ENCODE measurements at places on chromosomes 2 and 18. TPM values are rescaled to one million over a fixed set of nuclear protein-coding genes. Genes with fewer than 3 reads are reported as not detected.

ZAP70 gene
- 0.74 TPM for total RNA-seq

PPP1R1C gene
- 8.3 TPM for total RNA-seq

CFAP221 gene
- total RNA-seq: 1.6 TPM

- DNase-seq: no peak
- no peaks in the 10 kb centered on the region for H3K4me1 ChIP-seq
- H3K4me3 ChIP-seq: no peak overlapping the region
- H3K36me3 ChIP-seq: no peaks in the 10 kb centered on the region
- H3K27ac ChIP-seq: no peak overlapping the region
- H3K27me3 ChIP-seq: no peaks in the 10 kb centered on the region
Observed at GRCh38 chr2:75174981-75175380, 24.3 kb downstream of the TACR1 start.

GRCh38 chr2:105224444-105224843 lies 17.1 kb upstream of the GPR45 start:
- no peak overlapping the region for H3K27ac ChIP-seq
- H3K36me3 ChIP-seq: no peaks in the 10 kb centered on the region
- DNase-seq: no peak
- H3K4me3 ChIP-seq: no peak overlapping the region
- H3K4me1 ChIP-seq: no peaks in the 10 kb centered on the region

DNA sequence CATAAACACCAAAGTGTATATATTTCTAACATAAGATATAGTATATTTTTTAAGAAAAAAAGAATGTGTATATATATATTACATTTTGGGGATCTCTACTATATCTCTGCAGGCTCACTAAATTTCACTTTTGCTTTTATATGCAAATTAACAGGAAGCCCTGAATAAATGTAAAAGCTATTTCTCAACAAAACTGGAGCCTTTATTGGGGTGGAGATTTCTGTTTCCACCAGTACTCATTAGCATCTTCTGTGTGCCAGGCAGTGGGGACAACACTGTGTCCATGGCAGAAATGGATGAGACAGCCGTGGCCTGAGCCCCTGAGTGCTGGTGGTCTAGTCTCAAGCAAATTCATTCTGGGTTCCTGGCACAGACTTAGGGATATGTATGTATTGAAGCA lies 41.3 kb downstream of the C18orf63 start:
- H3K27ac ChIP-seq: no peak overlapping the region
- H3K27me3 ChIP-seq: no peaks in the 10 kb centered on the region
- no peak overlapping the region for H3K4me3 ChIP-seq
- no peaks in the 10 kb centered on the region for H3K36me3 ChIP-seq
- no peak for DNase-seq
- H3K4me1 ChIP-seq: no peaks in the 10 kb centered on the region

DNA sequence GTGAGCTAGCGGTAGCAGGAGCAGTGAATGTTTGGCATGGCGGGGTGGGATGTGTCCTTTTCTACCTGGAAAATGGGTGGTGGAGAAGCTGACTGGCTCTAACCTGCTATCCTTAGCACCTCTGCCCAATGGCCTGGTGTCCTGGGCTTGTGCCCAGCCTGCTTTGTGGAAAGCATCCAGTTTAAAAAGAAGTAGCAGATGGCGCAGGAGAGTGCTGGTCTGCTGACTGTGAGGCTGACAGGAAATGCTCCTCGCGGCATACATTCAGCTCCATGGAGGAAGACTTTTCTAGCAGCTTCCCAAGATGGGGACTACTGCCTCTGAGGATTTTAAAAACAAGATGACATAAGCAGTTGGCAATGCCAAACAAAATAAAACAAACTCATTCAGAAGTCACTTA lies 56.2 kb upstream of the LYPD6B start:
- H3K36me3 ChIP-seq: no peaks in the 10 kb centered on the region
- no peak overlapping the region for H3K4me3 ChIP-seq
- peaks cover 4% of the 10 kb centered on the region for H3K4me1 ChIP-seq
- DNase-seq: no peak
- H3K27ac ChIP-seq: no peak overlapping the region

GRCh38 chr18:5574843-5575242 lies 31.0 kb upstream of the EPB41L3 start:
- no peaks in the 10 kb centered on the region for H3K36me3 ChIP-seq
- H3K27me3 ChIP-seq: no peaks in the 10 kb centered on the region
- H3K4me1 ChIP-seq: no peaks in the 10 kb centered on the region
- H3K27ac ChIP-seq: no peak overlapping the region
- no peak overlapping the region for H3K4me3 ChIP-seq

GRCh38 chr2:75592030-75592429 lies 31.3 kb upstream of the EVA1A start:
- H3K36me3 ChIP-seq: no peaks in the 10 kb centered on the region
- no peak overlapping the region for H3K4me3 ChIP-seq
- H3K27me3 ChIP-seq: no peaks in the 10 kb centered on the region

DNA sequence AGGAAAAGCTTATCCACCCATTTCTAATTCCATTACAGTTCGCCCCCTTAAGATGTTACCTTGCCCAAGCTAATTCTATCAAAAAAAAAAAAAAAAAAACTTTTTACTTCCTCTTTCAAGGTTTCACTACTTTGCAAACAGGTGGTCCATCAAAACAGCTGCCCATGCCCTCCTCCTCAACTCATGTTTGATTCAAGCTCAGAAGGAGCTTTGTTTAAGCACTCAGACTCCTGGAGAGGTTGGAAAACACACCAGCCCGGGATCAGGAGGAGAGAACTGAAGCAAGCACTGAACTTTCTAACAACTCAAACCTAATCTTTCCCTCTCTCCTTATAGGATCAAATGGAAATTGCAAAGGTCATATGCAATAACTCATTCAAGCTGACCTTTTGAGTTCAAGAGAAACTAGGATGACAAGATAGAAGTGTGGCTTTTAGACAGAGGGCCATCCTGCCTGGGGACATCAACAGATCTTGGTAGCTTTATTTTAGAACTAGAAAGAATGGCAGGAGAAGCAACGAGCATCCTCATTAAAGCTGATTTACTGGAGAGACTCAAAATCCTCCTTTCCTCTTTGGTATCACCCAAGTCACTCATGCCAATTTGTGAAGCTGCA lies 28.3 kb upstream of the FZD7 start:
- H3K36me3 ChIP-seq: no peaks in the 10 kb centered on the region
- no peaks in the 10 kb centered on the region for H3K4me1 ChIP-seq
- H3K27me3 ChIP-seq: no peaks in the 10 kb centered on the region
- no peak overlapping the region for H3K27ac ChIP-seq

- no peaks in the 10 kb centered on the region for H3K4me1 ChIP-seq
- no peaks in the 10 kb centered on the region for H3K36me3 ChIP-seq
- H3K4me3 ChIP-seq: no peak overlapping the region
Observed at GRCh38 chr2:102664471-102664909, 45.1 kb downstream of the SLC9A2 start.

DNA sequence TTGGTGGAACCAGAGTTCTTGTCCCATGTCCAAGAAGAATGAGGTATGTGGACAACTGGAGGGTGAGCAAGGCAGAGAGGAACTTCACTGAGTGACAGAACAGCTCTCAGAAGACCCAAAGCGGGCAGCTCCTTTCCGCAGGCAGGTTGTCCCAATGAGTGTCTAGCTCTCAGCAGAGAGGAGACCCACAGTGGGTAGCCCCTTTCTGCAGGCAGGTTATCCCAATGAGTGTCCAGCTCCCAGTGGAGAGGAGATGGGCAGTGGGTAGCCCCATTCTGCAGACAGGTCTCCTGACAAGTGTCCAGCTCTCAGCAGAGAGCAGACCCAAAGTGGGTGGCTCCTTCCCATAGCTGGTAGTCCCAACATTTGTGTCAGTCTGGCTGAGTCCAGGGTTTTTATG lies 69.6 kb downstream of the SRBD1 start:
- no peaks in the 10 kb centered on the region for H3K36me3 ChIP-seq
- no peak for DNase-seq
- H3K4me1 ChIP-seq: no peaks in the 10 kb centered on the region

DNA sequence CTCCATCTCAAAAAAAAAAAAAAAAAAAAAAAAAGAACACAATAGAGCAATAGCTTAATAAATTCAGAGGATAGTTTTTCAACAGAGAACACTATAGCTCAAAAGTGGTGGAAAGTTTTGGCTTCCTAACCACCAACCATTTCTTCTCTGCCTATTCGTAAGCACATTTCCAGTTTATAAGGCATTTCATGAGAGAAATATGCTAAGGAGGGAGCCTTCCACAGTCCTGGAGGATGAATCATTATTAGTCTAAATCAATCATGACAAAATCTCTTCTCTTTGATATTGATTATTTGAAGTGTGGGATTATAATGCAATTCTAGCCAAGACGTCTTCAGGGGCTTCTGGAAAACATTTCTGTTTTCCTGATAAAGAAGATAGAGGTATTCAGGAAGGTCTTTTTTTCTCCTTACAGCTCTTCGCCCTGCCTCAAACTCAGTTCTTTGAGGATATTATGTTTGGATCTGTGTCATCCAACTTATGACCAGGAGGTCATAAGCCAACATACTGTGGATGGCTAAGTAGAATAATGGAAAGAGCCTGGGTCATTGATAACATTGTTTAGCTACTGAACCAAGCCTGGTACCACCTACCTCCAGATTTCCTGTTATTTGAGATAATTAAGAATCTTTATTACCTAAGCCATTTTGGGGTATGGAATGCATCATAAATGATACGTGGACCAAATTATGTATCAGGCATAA lies 207.3 kb downstream of the TRIB2 start:
- no peaks in the 10 kb centered on the region for H3K4me1 ChIP-seq
- no peak overlapping the region for H3K27ac ChIP-seq
- H3K27me3 ChIP-seq: no peaks in the 10 kb centered on the region
- no peaks in the 10 kb centered on the region for H3K36me3 ChIP-seq

DNA sequence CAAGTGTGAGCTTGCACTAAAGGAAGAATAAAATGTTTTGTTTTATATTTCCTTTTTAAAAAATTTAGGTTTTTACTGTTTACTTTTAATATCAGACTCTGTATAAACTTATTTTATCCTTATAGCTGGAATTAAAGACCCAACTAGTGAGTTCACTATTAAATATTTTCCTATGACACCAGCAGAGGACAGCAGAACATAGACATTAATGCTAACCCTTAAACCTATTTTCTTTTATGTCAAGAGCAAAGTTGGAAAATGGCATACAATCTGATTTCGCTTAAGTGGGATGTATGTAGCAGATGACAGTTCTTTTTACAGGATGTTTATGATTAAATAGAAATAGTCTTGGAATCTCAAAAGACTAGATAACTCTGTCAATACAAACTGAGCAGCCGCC lies 188.2 kb upstream of the XIRP2 start:
- no peak overlapping the region for H3K4me3 ChIP-seq
- DNase-seq: no peak
- no peaks in the 10 kb centered on the region for H3K27me3 ChIP-seq
- H3K4me1 ChIP-seq: no peaks in the 10 kb centered on the region

- H3K27ac ChIP-seq: no peak overlapping the region
- no peak for DNase-seq
- H3K4me3 ChIP-seq: no peak overlapping the region
- no peaks in the 10 kb centered on the region for H3K36me3 ChIP-seq
- H3K27me3 ChIP-seq: no peaks in the 10 kb centered on the region
Observed at GRCh38 chr2:6748406-6749067, 117.2 kb downstream of the CMPK2 start.

DNA sequence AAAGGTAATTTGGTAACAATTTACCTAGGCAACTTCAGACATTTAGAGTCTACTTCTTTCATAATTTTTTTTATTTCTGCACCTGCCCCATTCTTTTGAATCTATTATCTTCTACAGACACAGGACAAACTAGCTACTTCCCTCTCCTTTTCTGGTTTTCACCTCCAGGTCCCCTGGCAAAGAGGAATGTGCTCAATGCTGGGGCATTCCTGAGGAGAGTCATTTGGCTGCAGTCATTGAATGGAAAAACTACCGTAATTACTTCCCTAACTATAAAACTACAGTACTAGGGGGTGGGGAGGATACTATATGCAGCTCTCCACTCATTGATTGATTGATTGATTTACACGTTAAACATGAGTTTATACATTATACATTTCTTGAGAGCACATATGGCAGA lies 11.2 kb upstream of the ARHGAP28 start:
- H3K27ac ChIP-seq: no peak overlapping the region
- DNase-seq: no peak
- no peaks in the 10 kb centered on the region for H3K4me1 ChIP-seq
- no peak overlapping the region for H3K4me3 ChIP-seq
- H3K36me3 ChIP-seq: no peaks in the 10 kb centered on the region

DNA sequence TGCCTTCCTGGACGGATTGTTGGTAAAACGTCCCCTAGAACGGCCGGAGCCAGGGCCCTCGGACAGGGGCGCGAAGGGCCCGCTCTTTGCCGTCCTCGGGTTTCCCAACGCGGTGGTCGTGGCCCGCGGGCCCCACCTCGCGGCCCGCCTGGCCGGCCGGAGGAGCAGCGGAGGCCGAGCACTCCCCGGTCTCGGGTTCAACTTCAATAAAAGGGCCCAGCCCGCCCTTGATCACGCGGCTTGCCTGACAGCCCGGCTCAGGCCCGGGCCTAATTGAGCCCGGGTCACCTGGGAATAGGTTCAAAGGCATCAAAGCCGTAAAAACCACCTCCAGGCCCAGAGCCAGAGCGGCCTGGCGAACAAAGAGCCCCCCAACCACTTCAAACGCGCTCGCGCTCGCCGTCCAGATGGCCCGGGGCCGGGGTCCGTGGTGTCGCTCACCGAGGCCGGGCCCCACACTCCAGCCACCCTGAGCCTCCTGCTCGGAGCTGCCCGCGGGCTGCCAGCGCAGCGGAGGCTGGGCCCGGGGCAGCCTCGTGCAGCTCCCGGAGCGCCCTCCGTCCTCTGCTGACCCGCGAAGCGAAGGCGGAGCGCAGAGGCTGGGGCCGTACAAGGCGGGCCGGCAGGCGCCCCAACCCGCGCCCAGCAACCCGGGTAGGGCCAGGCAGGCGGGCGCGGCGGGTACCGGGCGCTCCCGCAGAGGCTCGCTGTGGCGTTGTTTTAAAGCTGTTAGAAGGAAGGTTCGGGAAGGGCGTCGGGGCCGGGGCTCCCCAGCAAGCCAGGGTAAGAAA lies 1.1 kb upstream of the TWIST2 start:
- no peaks in the 10 kb centered on the region for H3K36me3 ChIP-seq
- no peak overlapping the region for H3K27ac ChIP-seq
- peak overlapping the region; percentile 35 for H3K4me3 ChIP-seq
- peaks cover 17% of the 10 kb centered on the region for H3K27me3 ChIP-seq

DNA sequence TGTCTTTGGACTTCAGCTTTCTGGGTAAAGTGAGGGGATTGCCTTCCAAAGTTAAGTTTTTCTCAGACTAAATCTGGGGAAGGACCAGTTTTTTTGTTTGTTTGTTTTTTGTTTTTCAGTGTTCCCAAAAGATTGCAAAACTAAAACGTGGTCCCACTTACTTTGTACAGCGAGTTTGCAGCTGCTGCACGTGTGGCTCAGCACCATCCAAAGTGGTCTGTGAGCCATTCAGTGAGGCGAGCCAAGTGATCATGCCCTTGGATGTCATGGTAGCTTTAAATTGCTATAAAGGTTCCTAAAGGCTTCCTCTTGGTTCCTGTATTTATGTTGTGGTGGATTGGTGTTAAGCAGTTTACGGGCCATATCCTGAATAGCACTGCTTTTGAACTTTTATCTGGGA lies 23.0 kb downstream of the TET3 start:
- H3K4me1 ChIP-seq: peaks cover 17% of the 10 kb centered on the region
- H3K27ac ChIP-seq: no peak overlapping the region
- H3K36me3 ChIP-seq: no peaks in the 10 kb centered on the region

DNA sequence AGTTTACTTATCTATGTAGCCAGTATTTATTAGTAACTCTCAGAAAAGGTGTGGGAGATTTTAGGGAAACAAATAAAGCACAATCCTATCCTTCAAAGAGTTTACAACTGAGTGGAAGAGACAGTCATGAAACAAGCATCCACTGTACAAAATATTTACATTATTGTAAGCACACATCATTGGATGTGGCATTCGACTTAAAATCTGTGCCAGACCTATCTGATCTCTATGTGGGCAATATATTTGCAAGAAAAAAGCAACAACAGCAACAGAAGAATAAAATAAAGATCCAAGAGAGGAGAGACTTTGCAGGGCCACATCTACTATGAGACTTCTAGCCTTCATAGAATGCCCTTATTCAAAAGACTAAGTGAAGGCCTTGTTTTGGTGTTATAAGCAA lies 882.1 kb upstream of the PIK3C3 start:
- no peaks in the 10 kb centered on the region for H3K4me1 ChIP-seq
- no peak overlapping the region for H3K4me3 ChIP-seq
- H3K27ac ChIP-seq: no peak overlapping the region

Data from right lobe of liver (tissue), 6 donors.